ENCODE measurements at places on chromosomes 4 and X.

GRCh38 chr4:163090997-163091684 lies 75.5 kb downstream of the NAF1 start:
- DNase-seq, result no peak

- DNase-seq, result no peak
Measured at GRCh38 chr4:53832549-53832948, 231.9 kb downstream of the CHIC2 start.

GRCh38 chrX:99703473-99703872 lies 706.6 kb downstream of the PCDH19 start:
- no peak for DNase-seq

DNA sequence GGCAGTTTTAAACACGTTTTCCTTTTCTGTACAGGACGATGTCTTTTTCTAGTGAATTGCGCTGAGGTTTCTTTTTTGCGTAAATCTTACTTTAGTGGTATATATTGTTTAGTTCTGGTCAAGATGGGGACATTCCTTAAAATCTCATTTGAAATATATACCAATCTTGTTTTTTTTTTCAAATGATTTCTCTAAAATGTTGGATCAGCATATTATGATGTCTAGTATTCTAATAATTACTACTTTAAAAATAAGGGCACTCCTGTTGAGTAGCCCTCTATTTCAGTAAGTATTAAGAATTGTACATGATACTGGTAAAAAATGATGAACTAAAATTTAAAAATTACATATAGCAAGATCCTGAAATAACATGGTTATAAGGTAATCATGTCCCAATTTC lies 224.1 kb upstream of the ARHGAP24 start:
- DNase-seq, result no peak

- DNase-seq, result no peak
Measured at GRCh38 chrX:149476513-149476912, 28.6 kb downstream of the IDS start.

- no peak for DNase-seq
Measured at GRCh38 chrX:10856797-10857196, 236.4 kb upstream of the MID1 start.
